ENCODE measurements at places on chromosomes 5 and 9.
A peak's percentile ranks its signal among the peaks of the same experiment; 100 is the strongest.

GRCh38 chr5:91170266-91170665 is 212.9 kb downstream of the ARRDC3 start:
- DNase-seq, result no peak

GRCh38 chr5:179893958-179894895 is 13.5 kb downstream of the TBC1D9B start:
- DNase-seq, result no peak

- no peak for DNase-seq
Measured at GRCh38 chr9:3986060-3986459, 313.8 kb downstream of the GLIS3 start.

GRCh38 chr9:91150998-91151717 is 210.6 kb downstream of the AUH start:
- DNase-seq, result peak; percentile 71

DNA sequence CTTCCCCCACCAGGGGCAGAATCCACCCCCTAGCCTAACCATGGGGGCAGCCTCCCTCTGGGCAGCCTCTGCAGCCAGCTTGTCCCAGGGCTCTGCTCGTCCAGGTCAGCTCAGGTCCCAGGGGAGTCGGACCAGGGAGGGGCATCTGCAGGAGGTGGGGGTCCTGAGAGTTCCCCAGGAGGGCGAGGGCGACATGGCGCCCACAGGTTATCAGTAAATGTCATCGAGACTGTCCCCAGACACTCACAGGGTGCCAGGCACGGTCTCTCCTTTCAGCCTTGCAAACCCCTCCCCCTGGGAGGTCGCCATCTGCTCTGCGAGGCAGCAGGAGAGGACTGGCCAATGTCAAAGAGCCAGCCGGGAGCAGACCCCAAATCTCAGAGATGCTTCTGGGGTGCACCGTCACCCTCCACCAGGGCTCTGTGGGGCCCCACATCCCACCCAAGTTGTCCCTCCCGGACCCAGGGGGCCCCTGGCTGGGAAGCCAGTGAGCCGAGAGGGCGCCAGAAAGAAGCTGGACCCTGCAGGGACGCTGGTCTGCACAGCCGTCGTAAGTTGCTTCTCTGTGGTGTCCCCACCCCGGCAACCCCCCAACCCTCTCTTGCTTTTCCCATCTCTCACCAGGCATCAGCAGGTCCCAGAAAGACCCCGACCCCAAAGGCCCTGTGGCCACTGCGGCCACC is 69.3 kb downstream of the NTNG2 start:
- no peak for DNase-seq

DNA sequence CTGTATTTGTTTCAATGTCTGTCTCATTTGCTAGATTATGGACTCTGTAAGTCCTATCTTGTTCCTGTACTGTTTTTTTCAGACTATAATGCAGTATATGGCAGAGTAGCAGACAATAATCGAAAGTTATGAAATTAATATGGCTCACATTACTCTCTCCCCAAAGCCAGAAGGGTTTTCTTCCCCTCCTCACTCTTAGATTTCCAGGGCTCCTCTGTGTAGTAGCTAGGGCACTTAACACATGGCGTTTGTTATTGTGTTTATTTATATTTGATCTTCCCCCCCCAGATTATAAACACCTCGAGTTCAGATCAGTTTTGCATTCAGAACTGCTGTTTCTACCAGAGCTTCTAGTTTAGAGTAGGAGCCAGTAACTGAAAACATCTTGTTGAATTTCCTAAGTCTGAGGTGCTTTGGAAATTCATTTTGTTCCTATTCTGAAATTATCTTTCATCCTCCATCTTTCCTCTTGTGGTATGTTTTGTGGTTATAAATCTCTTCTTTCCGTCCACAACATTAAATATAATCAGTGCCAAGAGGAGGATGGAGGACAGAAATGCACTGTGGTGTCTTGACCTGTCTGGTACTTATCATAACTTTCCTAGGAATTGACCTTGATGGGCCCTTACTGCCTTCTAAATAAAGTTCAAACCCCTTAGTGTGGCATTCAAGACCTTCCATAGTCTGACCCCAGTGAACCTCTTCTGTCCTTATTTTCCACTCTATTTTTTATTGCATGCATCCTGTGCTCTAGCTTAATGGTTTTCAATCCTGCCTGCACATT is 27.0 kb downstream of the TLE4 start:
- peak; percentile 44 for DNase-seq

DNA sequence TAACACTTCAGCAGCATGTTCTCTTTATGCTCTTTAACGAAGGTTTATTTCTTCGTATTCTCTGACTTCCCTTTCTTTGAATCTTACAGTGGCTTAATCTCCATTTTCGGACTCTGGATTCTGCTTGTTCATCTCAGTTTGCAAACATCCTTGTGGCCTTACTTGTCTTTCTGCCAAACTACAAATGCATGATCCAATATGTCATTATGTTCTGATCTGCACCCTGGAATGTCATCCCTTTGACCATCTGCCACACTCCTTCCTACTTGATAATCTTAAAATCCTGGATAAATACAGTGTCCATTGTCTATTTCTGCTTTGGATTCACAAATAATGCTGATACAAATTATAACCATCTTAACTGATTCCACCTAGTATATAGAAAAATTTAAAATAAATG is 499.2 kb downstream of the CDH18 start:
- DNase-seq, result no peak

GRCh38 chr9:137233143-137233980 is 2.7 kb downstream of the SLC34A3 start:
- no peak for DNase-seq

GRCh38 chr9:124054582-124055227 is 43.1 kb downstream of the LHX2 start:
- peak; percentile 71 for DNase-seq

DNA sequence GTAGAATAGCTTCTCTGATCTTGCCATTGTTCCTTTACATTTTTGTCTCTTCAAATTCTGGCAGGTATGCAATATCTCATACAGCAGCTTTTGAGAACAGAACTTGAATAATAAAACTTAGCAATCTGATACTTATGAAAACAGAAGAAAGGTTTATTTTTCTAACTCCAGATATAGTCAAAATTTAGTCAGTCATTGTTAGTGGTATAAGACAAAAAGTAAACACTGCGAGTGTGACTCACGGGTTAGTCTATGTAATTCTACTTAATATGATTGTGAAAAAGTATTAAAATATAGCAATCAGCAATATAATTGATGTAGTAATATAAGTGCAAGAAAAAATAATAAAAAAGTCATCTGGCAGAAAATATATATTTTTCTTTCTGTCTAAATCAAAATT is 910.4 kb downstream of the DNAH5 start:
- DNase-seq, result no peak

DNA sequence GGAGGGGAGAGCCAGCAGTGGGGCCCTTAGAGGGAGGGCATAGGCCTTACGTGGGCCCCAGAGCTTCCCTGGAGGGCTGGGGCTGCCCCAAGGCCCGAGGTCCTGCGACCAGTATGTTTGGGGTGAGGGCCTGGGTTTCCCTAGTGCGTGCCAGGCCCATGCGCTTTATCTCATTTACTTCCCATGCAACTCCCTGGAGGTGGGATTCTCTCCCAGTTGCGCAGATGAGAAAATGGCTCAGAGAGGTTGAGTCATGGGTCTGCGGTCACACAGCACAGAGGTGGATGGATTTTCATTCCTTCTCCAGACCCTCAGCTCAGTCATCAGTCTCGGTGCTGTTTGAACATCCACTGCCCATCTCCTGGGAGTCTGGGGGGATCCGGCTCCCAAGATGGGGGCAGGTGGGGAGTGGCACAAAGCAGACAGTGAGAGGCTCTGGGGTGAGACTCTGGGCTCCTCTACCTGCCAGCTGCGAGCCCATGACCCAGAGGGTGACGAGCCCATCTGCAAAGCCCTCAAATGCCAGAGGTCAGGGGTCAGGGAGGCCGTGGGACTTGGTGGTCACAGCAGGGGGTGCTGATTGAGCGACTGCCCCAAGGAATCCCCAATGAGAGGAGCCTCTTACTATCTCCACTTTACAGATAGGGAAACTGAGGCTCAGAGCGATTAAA is 171.2 kb downstream of the GAPVD1 start:
- DNase-seq, result no peak

GRCh38 chr5:141412854-141413539 is at the start of gene PCDHGA10:
TSS of gene PCDHGA10 (plus strand) at chr5:141412987. CDS start at chr5:141413176, 189 bp downstream.
- DNase-seq, result no peak

GRCh38 chr5:146027751-146028150 is 77.6 kb downstream of the PLAC8L1 start:
- no peak for DNase-seq

DNA sequence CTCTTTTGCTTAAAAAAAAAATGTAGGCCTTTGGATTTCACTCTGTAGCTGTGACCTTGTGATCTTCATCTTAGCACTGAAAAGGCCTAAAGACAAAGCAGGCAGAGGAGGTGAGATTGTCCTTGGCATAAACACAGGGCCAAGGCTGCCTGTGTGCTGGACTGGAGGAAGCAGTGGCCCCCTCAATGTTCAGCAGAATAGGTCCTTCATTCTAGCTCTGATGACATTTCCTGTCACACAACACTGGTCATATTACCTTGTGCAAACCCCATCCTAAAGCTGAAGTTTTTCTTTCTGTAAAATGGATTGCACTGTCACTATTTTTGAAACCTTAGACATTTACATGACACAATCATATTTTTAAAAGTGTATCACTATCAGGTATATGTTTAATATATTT is 147.4 kb downstream of the INSYN2B start:
- DNase-seq, result peak; percentile 35

- no peak for DNase-seq
Measured at GRCh38 chr5:6244339-6244714, 134.0 kb downstream of the MED10 start.

- no peak for DNase-seq
Measured at GRCh38 chr9:114313186-114313585, 9.7 kb upstream of the ORM1 start.

DNA sequence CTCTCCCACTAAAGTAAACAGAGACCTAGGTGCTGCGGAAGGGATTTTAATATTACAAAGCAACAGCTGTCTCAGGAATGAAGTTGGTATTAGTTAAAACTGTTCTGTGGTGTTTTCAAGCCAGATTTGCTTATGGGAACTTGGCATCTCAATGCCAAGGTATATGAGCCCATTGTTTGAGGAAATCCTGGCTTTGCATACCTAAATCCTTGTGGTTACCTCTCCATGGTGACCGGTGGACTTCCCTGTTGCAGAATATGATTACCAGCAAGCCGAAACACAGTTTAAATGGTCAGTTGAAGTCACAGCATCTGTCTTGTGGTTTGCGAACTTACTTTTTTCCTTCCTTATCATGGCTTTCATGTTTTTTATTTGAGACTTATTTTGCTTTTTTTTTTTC is 62.3 kb upstream of the TXNDC8 start:
- no peak for DNase-seq
